ENCODE measurements at places on chromosomes 12 and 14.

DNA sequence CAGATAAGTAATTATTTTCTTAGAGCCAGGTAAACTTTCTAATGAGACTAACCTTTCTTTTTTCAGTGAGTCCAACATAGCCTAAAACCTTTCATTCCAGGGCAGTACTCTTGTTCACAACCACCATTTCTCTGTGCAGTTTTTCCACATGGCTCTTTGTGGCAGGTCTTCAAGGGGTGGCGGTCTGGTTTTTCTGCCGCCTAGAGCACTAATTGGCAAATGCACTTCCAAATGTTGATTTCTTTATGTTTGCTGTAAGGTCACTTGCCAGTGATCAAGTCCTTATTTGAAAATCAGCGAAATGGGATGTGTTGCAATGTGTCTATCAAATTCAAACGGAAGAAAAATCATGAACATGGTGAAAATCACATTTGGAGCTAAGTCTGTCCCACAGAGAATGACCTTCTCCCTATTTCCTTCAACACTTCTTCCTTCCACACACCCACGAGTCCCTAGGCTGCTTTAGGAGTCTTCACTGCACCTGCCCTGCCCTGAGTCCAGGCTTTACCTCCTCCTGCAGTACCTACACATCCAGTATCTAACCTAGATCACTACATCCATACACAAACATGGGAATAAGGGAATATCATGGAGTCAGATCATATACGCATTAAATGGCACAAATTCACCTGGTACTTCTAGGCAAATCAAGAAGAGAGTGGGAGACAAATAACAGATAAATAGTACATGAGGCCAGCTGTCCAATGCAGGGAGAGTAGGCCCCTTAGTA is 1.9 kb downstream of the SRGAP1 start:
- DNase-seq, result no peak

DNA sequence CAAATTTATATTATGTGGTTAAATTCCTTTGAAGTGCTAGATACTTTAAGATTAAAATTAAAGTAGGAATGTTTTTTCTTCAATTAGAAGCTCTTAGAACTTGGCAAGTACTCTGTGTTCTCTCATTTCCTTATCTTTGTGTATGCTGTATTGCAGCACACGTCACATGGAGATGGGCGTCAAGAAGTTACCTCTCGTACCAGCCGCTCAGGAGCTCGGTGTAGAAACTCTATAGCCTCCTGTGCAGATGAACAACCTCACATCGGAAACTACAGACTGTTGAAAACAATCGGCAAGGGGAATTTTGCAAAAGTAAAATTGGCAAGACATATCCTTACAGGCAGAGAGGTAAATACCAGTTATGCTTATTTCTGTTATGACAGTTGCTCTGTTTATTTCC is 19.7 kb downstream of the MARK3 start:
- no peak for DNase-seq

GRCh38 chr12:2687726-2688125 is 107.0 kb upstream of the FKBP4 start:
- no peak for DNase-seq

GRCh38 chr12:118922405-118922804 is 58.9 kb upstream of the SRRM4 start:
- no peak for DNase-seq

DNA sequence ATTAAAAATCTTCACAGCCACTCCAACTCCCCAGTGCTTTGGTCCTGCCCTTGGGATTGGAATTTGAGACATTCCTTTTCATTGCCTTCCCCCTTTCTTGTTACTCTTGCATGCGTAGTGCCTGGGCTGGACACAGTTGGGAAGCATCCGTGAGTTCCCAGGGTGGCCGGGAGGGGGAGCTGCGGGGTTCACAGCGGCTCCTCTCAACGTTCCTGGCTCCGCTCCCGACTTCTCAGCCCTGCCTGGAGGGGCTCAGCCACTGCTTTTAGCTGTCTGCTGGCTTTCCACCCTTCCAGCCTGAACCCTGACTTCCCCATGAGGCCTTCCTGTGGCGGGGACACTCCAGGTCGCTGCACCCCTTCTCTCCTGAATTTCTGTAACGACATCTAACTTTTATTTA is 3.2 kb downstream of the TEX52 start:
- peak; percentile 71 for DNase-seq

GRCh38 chr14:69268763-69269162 is 8.8 kb downstream of the GALNT16 start:
- peak; percentile 91 for DNase-seq

- DNase-seq, result peak; percentile 59
These were observed at the start of gene CCDC88C for GRCh38 chr14:91417120-91417982. CCDC88C (minus strand) TSS chr14:91417820; CDS start chr14:91417690, 130 bp downstream.

GRCh38 chr14:89013698-89014568 is 189.5 kb downstream of the TTC8 start:
- DNase-seq, result no peak

DNA sequence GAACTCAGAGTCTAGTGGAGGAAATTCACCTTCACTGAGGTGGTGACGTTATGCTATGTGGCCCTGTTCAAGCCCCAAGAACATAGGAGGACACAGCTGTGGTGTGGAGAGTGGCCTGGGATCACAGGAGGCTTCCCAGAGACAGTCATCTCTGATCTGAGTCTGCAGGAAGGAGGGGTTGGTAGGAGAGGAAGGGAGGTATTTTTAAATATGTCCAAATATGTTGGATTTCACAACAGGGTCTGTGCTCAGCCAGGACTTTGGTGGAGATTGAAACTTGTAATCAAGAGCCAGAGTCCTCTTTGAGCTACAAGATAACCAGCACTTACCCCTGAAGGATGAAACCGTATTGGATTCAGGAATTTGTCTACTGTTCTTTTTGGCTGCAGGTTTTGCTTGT is 26.4 kb upstream of the MED13L start:
- DNase-seq, result no peak

DNA sequence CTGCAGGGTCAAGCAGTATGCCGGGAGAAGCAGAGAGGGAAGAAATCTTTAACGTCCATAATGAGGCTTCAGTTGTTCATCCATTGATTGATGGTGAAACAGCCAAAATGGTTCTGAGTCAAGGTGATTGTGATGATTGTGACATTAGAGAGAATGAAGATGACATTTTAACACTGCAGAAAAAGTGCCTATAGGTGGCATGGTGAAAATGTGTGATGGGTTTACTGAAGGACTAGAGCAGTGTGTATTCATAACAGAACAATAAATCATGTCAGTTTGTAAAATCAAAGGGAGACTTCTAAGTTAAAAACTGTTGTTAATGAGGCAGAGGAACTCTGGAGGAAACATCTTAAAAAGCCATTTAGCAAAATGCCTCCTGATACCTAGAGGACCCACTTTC is 57.7 kb upstream of the CAND1 start:
- DNase-seq, result no peak

DNA sequence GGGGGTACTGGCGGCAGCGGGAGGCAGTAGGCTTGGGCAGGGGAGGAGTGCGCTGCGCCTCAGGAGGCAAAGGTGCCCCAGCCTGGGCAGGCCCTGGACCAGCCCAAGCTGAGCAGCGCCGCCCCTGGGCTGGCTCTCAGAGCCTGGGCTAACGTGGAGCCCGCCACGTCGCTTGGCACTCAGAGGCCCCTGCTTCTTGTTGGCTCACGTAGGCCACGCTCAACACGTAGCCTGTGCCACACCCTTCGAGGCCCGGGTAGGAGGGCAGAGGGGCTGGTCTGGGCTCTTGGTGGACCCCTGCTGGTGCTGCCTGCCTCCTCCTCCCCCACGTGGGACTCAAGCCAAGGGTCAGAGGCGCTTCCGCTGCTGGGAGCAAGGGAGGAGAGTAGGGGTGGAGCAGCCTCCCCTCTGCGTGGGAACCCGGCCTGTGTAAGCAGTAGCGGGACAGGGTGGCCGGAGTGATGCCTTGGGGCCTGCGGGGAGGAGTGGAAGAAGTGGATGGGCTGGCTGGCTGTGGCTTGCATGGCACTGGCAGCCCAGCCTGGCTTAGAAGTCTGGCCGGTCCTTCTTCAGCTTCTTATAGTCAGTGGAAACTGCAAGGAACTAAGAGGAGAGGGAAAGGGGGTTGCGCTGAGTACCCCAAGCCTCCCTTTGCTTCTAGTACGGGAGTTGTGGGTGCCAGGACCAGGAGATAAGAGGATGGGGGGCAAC is 5.7 kb downstream of the SHMT2 start:
- no peak for DNase-seq

GRCh38 chr12:82673698-82674097 is 13.0 kb upstream of the TMTC2 start:
- DNase-seq, result no peak

Measured in myocyte (in vitro differentiated cells).